Stimulated activated CD4-positive, alpha-beta T cell treated with anti-CD3 and anti-CD28 coated beads, Interleukin-2, amount 100 ng/mL, for 4 hours (primary cell): ENCODE measurements at places on chromosomes 5 and 9.

GRCh38 chr5:132776131-132776937, 705 bp downstream of the SEPTIN8 start:
- no peak for DNase-seq

DNA sequence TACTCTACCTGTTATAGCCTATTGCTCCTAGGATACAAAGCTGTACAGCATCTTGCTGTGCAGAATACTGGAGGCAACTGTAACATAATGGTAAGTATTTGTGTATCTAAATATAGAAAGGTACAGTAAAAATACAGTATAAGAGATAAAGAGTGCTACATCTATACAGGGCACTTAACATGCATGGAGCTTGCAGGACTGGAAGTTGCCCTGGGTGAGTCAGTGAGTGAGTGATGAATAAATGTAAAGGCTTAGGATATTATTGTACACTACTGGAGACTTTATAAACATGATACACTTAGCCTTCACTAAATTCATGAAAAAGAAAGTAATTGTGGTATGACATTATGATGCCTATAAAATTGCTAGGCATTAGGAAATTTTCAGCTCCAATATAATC, 65.5 kb upstream of the OSMR start:
- DNase-seq = no peak

DNA sequence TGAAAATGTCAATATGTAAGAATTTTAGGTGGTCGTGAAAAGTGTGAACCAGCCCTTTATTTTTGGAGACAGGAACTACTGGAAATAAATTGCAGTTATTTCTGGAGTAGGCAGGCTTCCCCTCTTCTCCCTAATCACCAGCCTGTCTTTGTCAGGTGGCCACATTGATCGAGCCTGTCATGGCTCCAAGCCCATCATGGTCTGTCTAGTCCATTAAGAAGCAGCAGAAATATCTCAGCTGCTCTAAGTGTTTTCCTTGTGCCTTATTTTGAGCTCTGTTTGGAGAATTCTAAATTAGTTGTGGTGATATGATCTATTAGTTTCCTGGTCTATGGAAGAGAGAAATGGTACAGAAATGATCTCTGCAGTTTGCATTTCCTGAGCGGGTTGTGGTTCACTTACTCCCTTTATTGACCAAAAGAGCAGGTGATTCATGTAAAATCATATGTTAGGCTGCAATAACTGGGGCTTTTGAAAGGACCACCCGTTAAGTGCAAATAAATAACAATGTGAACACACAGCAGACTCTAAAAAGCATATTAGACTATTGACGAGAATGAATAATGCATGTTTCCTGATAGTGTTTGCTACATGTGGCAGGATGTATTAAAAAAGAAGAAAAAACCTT, 42.3 kb downstream of the BASP1 start:
- DNase-seq = no peak

DNA sequence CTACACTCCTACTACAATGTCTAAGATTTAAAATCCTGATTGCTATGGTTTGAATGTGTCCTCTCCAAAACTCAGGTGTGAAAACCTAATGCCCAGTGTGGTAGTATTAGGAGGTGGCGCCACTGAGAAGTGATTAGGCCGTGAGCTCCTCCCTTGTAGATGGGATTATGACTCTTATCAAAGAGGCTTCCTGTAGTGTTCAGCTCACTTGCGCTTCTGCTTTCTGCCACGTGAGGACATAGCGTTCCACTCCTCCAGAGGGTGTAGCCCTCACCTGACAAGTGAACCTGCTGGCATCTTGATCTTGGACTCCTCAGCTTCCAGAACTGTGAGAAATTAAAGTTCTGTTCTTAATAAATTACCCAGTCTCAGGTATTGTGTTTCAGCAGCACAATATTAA, 33.0 kb upstream of the WHRN start:
- DNase-seq = no peak

GRCh38 chr9:130689937-130690700, 3.5 kb upstream of the EXOSC2 start:
- DNase-seq = no peak

- DNase-seq = no peak
Observed at GRCh38 chr5:143680672-143681259, 131.2 kb upstream of the HMHB1 start.

GRCh38 chr5:109141222-109142200, 268.3 kb downstream of the PJA2 start:
- DNase-seq = no peak

GRCh38 chr9:38507587-38507986, 83.3 kb upstream of the IGFBPL1 start:
- DNase-seq = no peak

- DNase-seq = no peak
Observed at GRCh38 chr9:89011683-89012082, 20.4 kb downstream of the S1PR3 start.

- no peak for DNase-seq
Observed at GRCh38 chr5:162227075-162227474, 159.5 kb downstream of the GABRG2 start.

GRCh38 chr9:36872641-36873040, 161.4 kb downstream of the PAX5 start:
- DNase-seq = no peak

DNA sequence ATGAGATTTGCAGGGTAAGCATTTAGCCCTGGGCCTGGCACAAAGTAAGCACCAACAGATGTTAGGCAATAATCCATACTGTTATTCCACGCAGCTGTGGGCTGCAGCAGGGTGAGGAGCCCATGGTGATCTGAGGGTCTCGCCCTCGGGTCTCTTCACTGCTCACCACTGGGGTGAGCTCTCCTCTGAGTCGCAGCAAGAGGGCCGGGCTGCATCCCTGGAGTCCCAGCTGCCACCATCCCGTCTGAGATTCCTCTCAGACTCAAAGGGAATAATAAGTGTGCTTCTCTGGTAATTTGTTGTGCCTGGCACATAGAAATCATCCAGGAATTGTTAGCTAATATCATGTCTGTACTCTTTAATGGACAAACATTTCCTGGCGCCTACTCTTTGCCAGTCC, 6.9 kb downstream of the NKX2-5 start:
- DNase-seq = no peak

DNA sequence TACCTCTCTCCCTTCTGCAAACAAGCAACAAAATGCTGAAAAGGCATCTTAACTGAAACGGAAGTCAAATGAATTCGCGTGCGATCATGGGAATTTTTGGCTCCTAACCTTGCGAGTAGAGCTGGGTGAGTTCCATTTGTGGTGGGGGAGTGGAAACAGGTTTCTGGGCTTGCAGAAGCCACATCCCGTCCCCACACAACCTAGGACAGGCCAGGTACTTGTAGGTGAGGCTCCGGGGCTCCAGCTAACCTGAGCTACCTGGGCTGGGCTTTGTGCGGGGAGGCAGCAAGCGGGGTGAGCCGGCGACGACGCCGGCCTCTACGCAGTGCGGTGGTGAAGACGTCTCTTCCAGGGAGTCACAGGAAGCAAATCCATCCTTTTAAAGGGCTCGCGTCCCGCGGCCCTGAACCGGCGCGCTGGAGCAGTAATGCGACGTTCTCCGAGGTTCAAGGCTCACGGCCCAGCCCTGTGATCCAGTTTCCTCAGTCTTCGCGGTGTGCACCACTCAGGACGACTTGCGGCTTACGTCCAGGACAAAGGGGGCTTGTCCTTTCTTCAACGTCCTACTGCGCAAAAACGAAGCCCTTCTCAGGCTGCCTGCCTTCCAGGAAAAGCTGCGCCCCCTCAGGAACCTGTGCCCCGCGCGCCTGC, 567 bp upstream of the SPIN1 start:
- no peak for DNase-seq

- DNase-seq = no peak
Observed at GRCh38 chr9:128580731-128581130, 28.3 kb downstream of the SPTAN1 start.

- no peak for DNase-seq
Observed at GRCh38 chr5:89053547-89053946, 170.6 kb upstream of the MEF2C start.

DNA sequence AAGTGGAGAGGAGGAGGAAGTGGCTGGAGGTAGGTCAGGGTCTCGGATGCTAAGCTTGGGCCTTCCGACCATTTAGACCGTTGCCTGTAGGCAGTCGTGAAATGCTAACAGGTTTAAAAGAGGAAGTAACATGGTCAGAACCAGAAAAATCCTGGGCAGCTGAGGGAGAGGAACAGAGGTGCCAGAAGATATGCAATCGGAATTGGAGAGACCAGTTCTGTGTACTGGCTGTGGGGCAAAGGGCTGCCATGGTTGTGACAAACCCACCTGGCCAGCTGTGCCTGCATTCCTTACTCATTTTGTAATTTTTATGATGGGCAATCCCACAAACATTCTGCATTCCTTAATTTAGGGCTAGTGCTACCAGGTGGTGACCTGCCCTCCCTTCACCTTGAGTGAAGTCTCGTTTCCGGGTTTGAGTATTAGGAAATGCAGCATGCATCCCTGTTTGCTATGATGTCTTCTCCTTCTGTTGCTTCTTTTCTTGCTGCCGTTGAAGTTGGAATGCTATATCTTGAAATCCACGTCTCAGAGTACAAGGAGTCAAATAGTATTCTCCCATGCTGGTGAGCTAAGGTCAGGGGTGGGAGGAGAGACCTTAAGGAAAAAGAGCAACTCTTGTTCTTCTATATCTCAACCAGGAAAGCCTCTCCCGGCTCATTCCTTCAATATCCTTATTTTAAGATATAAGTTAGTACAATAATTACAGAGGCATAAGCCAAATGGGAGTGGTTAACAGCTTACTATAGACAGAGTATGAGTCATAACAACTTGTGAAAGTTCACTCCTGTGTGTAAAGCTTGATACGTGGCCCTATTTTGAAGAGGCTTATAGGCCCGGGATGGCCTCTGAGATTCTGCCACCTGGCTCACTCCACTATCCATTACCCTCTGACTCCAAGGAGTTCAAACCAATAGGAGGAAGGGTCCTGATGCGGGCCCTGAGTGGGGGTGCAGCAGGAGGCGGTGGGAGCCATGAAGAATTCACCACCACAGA, 37.0 kb downstream of the B4GALT1 start:
- no peak for DNase-seq

- no peak for DNase-seq
Observed at GRCh38 chr5:121698690-121699089, 153.0 kb upstream of the FTMT start.

DNA sequence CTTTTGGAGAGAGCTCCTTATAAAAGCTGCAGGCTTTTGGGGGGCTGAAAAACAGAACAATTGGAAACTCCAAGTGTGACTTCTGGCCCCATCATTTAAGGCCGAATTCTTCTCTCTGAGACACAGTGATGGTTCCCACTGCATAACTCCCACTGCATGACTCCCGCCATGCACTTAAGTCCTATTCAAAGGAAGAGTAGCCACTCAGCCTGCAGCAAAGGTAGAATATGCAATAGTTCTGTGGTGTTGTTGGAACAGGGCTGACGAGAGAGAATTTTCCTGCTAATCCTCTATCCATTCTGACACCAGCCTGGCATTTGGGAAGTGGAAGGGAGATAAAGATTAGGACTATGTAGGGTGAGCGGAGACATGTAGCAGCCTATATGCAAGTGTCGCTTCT, 185.6 kb upstream of the ZNF462 start:
- DNase-seq = no peak

GRCh38 chr5:175325681-175326080, 118.3 kb downstream of the DRD1 start:
- no peak for DNase-seq

DNA sequence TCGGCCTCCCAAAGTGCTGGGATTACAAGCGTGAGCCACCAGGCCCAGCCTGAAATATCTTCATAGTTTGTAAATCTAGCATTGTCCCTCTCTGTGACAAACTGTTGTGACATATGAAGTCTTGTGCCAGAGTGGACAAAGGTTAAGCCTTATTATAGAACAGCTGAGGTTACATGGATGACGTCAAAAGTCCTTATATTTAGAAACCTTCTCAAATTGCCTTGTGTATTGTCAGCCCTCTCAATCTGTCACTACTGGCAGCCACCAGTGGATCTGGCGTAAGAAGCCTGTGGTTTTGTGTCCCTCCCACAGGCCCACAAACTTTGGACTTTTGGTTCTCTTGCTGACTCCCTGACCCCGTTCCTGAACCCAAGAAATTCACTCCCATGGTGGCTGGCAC, 79.4 kb upstream of the CCDC112 start:
- DNase-seq = no peak

GRCh38 chr5:88235346-88235745, 33.3 kb downstream of the TMEM161B start:
- DNase-seq = no peak

DNA sequence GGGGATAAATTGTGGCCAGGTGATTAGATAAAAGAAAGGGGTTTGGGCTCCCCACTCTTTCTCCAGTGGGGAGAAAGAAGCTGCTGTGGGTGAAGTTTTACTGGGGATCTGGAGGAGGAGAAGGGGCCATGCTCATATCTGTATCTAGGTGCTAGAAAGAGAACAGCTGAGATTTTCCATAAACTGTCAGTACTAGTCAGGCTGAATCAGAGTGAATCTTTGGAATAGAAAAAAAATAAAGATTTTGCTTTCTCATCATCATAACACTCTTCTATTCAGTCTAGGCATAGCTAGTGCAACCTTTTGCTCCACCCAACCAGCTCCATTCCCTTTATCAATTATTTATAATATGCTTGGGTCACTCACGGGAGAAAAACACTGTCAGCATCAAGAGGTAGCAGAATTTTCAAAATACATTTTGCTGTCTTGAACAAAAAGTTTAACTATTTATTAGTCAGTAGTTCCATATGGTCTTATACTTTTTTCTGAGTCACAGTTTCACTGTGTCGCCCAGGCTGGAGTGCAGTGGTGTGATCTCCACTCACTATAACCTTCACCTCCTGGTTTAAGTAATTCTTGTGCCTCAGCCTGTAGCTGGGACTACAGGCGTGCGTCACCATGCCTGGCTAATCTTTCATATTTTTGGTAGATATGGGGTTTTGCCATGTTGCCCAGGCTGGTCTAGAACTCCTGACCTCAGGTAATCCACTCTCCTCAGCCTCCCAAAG, 21.3 kb upstream of the ERMP1 start:
- no peak for DNase-seq

- no peak for DNase-seq
Observed at GRCh38 chr5:127705120-127705892, 2.1 kb downstream of the CCDC192 start.

- no peak for DNase-seq
Observed at GRCh38 chr5:112063191-112063590, 306.2 kb upstream of the NREP start.

DNA sequence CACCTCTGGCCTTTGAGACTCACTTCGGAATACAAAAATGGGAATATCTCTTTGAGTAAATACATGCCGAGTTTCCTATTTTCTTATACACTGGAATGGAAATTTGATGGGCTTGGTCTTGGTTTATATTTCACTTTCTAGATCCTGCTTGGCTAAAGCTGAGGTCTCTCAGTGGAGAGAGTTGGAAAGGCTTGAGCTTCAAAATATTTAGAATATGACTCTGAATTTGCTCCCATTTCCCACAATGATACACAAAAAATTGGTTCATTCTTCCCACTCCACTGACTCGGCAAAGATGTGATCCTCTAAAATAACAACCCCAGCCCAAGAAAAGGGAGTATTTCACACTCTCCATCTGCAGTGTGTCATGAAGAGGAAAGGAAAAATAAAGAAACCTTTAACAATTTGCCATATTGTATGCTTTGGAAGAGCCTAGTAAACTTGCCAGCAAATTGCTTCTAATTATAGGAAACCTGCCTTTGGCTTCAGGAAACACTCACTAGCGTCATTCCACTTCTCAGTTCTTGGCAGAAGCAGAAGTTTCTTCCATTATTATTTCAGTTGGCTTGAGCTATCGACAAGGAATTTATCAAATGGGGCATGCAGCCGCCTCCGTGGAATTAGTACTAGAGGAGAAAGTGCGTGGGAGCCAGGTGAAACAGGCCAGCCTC, 302.9 kb downstream of the NSG2 start:
- DNase-seq = no peak
